ENCODE measurements at places on chromosomes 7 and 10.

DNA sequence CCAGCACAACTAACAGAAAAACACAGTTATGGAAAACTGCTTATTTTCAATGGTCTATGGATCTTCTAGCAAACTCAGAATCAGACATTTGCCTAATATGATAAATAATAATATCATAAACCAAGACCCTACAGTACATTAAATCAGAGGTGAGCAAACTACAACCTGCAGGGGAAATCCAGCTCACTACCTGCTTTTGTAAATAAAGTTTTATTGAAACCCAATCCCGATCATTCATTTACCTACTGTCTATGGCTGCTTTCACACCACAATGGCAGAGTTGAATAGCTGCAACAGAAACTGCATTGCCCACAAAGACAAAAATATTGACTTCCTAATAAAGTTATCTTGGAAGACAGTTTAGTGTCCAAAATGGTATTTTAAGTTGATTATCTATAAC, 108.5 kb downstream of the ELAPOR2 start:
- no peak for DNase-seq

- no peak for DNase-seq
Observed at GRCh38 chr7:128731184-128731583, 8.0 kb upstream of the CALU start.

DNA sequence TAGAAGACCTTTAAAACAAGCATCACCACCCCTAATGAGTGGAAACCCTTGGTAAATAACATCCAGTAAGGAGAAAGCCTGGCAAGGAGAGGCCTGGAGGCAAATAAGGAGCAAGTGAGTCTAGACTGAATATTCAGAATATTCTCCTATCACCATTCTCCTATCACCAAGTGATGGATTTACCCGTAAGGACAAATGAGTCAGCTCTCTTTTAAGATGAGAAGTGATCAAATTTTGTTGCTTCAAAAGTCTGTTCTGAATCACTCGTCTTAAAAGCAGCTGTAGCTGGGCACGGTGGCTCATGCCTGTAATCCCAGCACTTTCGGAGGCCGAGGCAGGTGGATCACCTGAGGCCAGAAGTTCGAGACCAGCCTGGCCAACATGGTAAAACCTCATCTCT, 28.4 kb downstream of the KIAA1549 start:
- DNase-seq: no peak

DNA sequence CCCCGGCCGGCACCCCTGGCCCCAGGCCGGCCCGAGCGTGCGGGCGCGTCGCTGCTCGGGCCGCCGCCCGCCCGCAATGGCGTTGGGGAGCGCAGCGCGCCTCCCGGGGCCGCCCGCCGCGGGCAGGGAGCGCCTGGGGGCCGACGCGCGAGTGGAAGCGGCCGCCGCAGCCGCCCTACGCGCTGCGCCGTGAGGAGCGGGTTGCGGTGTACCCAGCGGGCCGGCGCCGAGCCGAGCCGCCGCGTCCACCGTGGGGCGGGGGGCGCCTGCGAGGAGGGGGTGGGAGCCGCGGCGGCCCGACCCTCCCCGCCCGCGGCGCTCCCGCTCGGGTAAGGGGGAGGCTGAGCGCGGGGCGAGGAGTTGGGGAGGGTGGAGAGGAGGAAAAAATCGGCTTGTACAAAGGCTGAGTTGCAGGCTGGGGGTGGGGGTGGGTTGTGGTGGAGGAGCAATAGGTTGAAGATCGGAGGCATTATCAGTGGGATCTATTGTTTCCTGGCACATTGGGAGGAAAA, 473 bp downstream of the PPP1R9A start:
- DNase-seq: no peak

GRCh38 chr10:124204726-124205125, 111.3 kb upstream of the CHST15 start:
- DNase-seq: no peak

DNA sequence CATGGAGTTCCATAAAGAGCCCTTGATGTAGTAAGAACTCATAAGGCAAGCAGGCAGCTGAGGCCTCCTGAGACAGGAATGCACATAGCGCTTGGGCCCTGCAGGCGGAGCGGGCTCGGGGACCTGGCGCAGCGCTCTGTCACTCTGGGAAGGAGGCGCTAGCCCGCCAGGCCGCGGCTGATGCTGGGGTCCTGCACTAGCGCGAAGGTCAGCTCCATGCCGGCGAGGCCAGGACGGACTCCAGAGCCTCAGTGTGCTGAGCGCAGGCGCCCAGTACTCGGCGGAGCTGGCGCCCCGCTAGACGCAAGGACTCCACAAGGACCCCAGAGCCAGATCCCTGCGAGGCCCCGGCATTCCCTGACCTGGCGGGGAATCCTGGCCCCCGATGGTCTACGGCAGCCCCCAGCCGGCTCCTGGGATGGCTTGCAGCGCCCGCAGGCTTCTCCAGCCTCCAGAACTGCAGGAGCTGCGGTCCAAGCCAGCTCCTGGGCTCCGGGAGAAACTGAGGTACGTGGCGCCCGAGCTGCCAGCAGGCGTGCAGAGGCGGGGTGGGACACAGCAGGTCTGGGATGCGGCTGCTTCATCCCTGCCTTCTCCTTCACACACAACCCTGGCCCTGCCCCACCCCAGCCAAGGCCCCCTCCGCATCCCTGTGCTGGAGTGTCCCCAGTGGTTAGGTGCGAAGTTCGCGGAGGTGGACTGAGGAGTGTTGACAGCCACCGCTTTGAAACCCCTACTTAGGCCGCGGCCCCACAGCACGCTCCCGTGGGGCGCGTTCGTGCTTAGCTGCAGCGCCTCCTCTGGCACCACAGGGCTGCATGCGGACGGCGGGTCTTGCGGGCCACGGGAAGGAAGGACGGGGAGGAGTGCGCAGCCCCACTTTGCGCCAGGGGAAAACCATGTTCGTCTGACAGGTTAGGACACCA, 761.5 kb upstream of the POM121L12 start:
- DNase-seq: no peak

GRCh38 chr10:116737627-116738327, 4.6 kb downstream of the HSPA12A start:
- no peak for DNase-seq

DNA sequence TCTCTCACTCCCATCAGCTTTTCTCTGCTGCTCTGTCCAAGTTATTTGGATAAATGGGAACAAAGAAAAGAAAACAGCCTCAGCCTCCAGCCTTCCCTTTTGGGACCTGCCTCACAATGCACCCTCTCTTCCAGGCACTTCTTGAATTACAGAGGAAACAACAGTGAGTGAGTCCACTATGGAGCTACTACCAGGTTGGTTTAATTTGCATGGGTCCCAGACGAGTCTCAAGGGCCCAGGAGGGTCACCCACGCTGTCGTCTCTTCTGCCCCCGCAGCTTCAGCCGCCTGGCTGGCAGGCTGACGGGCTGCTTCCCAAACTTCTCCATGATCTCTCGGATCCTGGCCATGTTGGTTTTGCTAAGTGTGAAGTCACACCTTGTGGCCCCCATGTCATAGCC, 80.4 kb downstream of the GPR26 start:
- DNase-seq: no peak
